RPMI7951 (cell line): ENCODE measurements at places on chromosomes 16 and 17. TPM values are rescaled to one million over a fixed set of nuclear protein-coding genes. Genes with fewer than 3 reads are reported as not detected.

DNA sequence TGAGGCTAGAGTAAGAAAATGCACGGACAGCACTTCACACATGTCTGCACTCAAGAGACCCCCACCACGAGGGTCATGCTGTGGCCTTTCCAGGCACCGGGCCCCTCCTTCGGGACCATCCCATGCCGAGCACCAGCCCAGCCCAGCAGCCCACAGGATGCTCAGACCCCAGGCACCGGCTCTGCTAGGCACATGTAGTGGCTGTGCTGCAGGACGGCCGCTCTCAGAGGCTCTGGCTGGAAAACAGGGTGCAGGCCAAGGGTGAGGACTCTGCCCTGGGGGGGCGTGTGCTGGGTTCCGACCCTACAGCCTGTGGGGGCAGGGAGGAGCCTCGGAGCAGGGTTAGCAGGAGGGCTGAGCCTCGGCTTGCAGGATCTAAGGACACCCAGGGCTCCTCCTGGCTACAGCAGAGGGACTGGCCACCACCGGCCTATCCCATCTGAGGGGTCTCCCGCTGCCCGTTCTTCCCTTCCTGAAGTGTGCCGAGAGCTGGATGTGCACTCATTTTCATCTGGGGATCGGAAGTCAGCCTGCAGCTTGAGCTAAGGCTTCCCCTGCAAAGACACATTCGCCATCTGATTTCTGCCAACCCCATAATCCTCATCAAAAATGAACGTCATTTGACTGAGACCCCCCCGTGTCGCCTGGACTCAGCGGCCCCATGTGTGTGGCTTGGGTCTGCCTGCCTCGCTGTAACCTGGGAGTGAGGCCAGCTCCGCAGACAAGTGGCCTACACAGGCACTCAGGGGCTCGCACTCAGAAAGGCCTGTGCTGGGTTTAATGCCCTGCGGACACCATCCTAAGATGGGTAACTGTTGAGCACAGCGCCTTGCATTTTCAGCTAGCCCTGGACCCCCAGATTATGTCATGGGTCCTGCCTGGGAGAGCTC lies 293.1 kb upstream of the FOXF1 start:
- no peak for DNase-seq

DNA sequence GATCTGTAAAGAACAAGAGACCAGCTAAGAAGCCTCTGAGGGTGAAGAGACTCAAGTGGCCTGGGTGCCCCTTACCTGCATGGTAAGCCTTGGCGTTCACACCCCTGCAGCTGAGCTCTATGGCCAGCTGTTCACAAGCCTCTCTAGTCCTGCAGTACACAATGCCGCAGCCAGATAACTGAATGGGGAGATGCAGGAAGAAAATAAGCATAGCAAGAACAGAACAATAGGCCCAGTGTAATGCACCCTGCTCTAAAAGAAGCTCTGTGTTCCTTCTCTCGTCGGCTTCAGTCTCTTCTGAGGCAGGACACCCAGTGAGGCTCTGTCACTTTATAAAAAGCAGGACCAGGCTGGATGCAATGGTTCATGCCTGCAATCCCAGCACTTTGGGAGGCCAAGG lies 5.4 kb downstream of the RECQL5 start:
- no peak for DNase-seq

Gene SCARF1
- total RNA-seq, result 0.12 and 0.20 TPM in 2 replicates

- DNase-seq, result no peak
Measured at GRCh38 chr16:3073448-3073847, 8.0 kb downstream of the IL32 start.

DNA sequence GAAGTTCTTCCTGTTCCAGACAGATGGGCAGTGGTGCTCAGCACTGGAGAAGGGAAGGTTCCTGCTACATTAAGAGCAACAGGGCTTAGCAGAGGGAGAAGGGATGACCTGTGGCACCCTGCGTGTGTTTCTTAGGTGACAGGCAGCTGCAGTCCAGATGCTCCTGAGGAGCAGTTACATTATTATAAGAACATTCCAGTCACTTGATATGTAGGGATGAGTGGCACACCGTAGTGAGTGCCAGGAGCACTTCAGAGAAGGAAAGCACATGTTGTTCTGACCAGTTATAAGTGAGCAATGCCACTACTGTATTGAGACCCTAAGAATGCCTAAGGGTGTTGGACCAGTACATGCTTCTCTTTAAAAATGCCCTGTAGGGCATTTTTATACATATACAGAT lies 39.9 kb upstream of the MRC2 start:
- no peak for DNase-seq

Gene RNF43
- total RNA-seq, result 0.12 TPM in 1 of 2 replicates, not detected in the other

GRCh38 chr17:15883617-15884111 lies 61.3 kb upstream of the ADORA2B start:
- DNase-seq, result peak; percentile 76

Gene ENPP7
- not detected in 2 replicates for total RNA-seq

Gene BCKDK
- 33.9 and 42.7 TPM in 2 replicates for total RNA-seq

- DNase-seq, result no peak
Measured at GRCh38 chr16:1651094-1651973, 26.7 kb upstream of the JPT2 start.

DNA sequence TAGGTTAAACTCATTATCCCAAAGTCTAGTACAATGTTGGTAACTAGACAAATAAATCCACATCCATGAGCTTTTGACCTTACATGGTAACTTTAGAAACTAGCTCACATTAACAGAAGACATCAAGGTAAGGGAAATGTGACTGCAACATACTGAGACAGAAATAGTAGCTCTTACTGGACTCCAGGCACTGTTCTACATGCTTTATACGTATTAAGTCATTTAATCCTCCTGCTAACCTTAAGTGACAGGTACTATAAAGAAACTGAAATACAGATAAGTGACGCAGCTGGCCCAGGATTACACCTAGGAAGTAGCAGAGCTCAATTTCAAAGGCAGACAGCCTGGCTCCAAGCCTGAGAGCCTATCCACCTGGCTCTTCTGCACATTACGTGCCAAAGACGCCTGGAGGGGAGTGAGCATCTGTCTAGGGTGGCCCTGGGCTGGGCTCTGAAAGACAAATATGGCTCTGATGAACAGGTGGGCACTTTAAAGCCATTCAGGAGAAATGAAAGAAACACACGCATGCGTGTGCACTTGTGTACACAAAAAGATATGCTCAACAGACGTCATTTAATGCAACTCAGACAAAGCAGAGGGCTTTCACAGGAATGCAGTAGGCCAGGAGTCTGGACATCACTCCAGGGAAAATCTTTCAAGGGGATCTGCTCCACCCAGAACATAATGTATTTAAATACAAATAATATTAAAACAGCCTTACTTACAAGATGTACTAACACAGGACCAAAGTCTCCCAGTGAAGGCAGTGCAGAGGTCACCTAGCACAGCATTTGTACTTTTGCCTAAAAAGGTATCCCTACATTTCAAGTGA lies 4.4 kb downstream of the ZC3H7A start:
- no peak for DNase-seq

GRCh38 chr16:52597772-52598483 lies 51.0 kb upstream of the TOX3 start:
- no peak for DNase-seq

- no peak for DNase-seq
Measured at GRCh38 chr16:27425961-27426360, 24.0 kb downstream of the IL21R start.

Gene KCNJ2
- total RNA-seq, result under 0.01 and 0.24 TPM in 2 replicates

DNA sequence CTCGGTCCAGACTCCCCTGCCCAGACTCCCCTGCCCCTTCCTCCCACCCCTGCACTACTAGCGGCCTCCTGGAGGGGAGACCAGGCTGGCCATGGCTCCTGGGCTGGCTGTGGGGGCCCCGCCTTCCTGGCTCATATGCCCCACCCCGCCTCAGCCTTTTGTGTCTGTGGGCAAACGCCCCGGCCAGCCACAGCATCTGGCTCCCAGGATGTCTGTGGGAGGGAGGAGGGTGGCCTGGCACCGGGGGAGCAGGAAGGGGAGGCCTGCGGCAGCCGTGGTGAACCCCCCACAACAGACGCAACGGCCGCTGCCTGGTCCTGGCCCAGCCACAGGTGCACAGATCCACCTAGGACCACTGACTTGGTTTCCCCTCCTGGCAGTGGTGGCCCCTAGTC lies 32.9 kb downstream of the BAHCC1 start:
- no peak for DNase-seq

- DNase-seq, result peak; percentile 93
Measured at GRCh38 chr16:70750893-70751467, 50.0 kb downstream of the VAC14 start.

DNA sequence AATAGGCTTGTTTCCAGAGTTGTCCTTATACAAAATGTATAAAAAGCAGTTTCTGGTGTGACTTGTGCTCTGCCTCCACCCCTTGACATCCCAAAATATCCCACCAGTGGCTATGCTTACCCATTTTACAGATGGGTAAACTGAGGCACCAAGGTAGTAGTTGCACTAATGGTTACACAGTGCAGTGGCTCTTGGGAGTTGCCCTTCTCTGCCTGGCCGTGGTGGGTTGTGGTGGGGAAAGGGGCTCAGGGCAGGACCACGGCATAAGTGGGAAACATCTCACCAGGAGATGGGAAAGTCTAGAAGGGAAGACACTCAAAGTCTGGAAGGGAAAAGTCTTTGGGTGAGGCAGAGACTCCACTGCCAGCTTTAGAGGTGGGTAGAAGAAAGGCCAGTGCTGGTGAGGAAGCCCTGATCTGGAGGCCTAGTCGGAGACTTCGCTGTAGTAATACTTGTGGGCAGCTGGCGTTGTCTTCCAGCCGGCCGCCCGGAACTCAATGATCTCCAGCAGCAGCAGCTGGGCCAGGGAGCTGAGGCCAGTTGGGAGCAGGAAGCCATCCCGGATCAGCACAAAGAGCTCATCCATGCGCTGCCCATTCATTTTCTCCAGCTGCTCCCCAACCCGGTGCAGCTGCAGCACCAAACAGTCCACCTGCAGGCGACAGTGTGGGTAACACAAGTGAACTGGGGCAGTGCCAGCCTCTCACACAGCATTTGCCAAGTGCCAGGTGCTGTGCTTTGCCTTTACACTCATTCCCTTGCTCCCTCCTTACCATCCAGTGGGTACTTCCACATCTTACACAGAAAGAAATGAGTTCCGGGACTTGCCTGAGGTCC lies 4.5 kb downstream of the MIF4GD start:
- no peak for DNase-seq

Gene MLST8
- total RNA-seq, result 19.9 and 23.4 TPM in 2 replicates

Gene VWA3A
- total RNA-seq, result not detected in 2 replicates

GRCh38 chr16:71969353-71969752 lies 30.8 kb downstream of the PKD1L3 start:
- no peak for DNase-seq

Gene MYO19
- total RNA-seq, result 28.8 and 39.7 TPM in 2 replicates

DNA sequence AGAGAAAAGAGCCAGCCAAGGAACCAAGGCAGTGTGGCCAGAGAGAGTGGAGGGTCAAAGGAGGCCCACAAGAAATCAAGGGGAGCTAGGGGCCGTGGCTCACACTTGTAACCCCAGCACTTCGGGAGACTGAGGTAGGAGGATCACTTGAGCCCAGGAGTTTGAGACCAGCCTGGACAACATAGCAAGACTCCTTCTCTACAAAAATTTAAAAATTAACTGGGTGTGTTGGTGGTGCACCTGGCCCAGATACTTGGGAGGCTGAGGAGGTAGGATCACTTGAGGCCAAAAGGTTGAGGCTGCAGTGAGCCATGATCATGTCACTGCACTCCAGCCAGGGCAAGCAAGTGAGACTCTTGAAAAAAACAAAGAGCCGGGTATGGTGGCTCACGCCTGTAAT lies 18.9 kb upstream of the TFAP4 start:
- DNase-seq, result no peak

Gene ERI2
- total RNA-seq, result 29.3 and 29.7 TPM in 2 replicates

Gene CASKIN1
- total RNA-seq, result not detected in 2 replicates

Gene ZNF778
- total RNA-seq, result 8.1 and 9.9 TPM in 2 replicates

GRCh38 chr16:4801962-4802658 lies at the start of gene ROGDI:
ROGDI (minus strand) TSS chr16:4802633; CDS start chr16:4802571, 62 bp downstream.
- peak; percentile 52 for DNase-seq

Gene COL1A1
- 239 and 259 TPM in 2 replicates for total RNA-seq
